ENCODE measurements at places on chromosomes 2 and 18.

DNA sequence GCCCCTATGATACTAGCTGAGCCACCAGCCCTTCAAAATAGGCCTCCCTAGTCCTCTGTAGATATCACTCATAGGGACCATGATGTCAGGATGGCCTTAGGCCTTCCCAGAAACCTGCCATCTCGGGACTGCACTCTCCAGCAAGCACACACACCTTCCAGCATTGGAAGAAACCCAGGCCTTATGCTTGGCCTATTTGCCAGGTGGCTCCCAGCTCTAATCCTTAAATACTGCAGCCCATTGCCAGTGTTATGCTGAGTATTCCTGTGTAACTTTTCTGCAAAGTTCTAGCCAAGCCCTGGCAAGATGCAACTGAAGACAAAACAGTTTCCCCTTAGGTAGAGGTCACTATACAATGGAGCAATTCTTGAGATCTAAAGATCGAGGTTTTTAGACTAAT is 316.5 kb downstream of the SETBP1 start:
- DNase-seq = no peak

DNA sequence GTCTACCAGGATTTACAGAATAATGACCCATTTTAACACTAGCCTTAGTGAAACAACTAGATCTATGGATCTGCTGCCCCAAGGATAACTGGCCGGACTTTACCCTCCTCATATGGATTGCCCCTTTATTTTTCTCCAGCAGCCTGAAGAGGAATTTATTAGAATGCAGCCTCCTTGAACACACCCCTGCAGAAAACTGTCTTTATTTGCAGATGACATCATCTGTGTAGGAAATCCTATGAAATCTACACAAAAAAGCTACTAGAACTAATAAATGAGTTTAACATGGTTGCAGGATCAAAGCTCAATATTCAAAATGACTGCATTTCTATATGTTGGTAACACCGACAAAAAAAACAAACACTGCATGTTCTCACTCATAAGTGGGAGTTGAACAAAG is 29.6 kb downstream of the LBH start:
- no peak for DNase-seq

DNA sequence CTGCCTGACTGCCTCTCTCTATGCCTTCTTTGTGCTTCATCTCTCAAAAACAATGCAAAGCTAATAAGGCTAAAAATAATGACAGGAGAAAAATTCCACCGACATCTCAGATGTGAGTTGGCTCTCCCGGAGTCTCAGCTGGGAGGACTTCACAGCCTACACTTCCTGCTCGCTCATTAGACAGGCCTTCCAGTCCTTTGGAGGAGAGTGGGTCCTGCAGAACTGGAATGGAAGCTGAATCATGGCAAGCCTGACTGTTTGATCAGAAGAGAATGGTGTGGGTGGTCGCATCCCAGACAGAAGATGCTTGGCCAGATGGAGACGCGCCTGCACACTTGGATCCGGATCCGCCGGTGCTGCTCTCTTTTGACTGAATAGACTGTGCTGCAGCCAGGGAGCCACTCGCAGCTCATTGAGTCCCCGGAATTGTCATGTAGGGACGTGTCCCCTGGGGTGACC is 49.7 kb downstream of the TRIB2 start:
- no peak for DNase-seq

- no peak for DNase-seq
Observed at GRCh38 chr2:158337018-158337417, 119.5 kb downstream of the CCDC148 start.

- no peak for DNase-seq
Observed at GRCh38 chr2:96136129-96136720, 2.1 kb downstream of the ASTL start.

GRCh38 chr2:133287709-133288108 is 280.6 kb downstream of the NCKAP5 start:
- peak; percentile 38 for DNase-seq

DNA sequence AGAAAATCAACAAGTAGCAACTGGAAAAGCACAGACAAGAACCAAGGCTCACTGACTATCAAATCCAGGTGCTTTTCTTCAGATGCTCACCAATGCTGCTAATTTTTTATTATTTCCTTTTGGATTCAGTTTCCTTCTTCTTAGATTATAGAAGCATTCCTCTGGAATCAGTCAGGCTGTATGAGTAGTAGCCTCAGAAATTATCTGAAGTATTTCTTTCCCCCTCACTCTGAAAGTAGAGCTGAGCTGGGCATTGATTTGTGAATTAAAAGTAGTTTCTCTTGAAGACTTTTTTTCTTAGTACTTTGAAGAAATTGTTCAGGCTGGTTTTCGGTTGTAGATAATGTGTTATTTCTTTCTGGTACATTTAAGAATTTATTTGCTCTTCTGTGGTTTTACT is 273.7 kb downstream of the NOL4 start:
- no peak for DNase-seq

GRCh38 chr2:10042301-10043161 is 819 bp upstream of the KLF11 start:
- DNase-seq = peak; percentile 25

DNA sequence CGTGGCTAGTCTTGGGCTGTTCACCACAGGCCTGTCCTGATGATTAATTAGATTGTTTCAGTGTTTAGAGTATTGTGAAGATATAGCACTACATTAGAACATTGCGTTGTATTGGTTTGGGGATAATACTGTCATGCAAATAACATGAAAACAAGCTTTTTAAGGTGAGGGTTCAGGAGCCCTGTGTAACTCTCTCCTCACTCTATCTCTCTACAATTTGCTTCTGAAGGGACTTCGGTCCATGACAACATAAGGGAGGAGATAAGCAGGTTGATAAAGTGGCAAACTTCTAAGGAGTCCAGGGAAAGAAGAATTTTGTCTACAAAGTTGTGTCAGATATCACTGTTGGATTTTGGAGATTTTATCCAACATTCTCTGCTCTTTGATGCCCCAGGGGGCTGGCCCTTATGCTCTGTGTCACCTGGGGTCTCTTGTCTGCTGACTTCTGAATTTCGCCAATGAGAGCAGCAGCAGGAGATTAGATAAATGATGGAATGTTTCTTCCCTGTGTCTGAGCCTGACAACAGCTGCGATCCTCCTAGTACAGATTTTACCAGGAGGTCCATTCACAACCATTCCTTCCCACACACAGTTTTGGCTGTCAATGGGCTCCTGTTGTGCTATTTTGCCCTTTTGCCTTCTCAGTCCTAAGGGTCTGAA is 3.3 kb downstream of the TNP1 start:
- DNase-seq = no peak

GRCh38 chr18:63603355-63603754 is 16.2 kb downstream of the SERPINB13 start:
- no peak for DNase-seq

- DNase-seq = no peak
Observed at GRCh38 chr2:120348134-120348736, 2.3 kb downstream of the INHBB start.

- no peak for DNase-seq
Observed at GRCh38 chr2:203989521-203989920, 53.0 kb downstream of the ICOS start.

- DNase-seq = no peak
Observed at GRCh38 chr2:209579230-209579749, 155.4 kb downstream of the MAP2 start.

DNA sequence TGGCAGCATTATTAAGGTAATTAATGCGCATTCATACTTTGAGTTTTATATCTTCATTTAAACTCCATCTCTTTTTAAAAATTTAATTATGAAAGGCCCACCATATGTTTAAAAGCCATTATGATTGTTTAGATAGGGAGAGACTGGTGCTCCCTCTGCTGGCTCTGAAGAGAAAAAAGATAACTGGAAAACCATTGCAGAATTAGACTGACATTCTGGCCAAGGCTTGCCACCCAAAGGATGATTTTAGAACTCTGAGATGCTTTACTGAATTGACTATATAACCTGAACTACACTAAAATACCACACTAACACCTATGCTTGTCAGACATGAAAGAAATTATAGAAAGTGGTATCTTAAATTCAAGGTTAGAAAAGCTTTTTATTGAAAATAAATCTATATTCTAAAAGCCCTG is 127.6 kb upstream of the SPOPL start:
- DNase-seq = peak; percentile 19

GRCh38 chr2:73685764-73686438 is 43.7 kb upstream of the NAT8 start:
- no peak for DNase-seq

GRCh38 chr2:157304811-157305722 is 20.6 kb downstream of the ERMN start:
- no peak for DNase-seq

GRCh38 chr18:12247946-12248345 is 6.2 kb upstream of the CIDEA start:
- no peak for DNase-seq

DNA sequence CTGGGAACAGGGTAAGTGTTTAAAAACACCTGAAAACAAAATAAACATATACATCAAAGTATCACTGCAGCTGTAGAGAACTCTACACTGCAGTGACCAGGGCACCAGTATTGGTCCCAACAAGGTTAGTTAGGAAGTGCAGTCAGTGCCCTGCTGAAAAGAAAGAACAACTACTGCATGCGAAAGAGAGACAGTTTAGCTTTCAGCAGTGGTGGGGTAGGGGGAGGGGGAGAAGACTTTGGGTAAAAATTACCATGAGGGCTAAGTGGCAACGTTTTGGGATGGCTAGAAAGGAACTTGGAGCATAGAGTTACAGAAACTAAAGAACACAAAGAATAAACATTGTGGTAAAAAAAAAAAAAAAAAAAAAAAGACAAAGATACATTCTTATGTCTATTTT is 112.1 kb downstream of the UPP2 start:
- DNase-seq = no peak

- DNase-seq = no peak
Observed at GRCh38 chr18:53567929-53568574, 656.4 kb downstream of the MBD2 start.

DNA sequence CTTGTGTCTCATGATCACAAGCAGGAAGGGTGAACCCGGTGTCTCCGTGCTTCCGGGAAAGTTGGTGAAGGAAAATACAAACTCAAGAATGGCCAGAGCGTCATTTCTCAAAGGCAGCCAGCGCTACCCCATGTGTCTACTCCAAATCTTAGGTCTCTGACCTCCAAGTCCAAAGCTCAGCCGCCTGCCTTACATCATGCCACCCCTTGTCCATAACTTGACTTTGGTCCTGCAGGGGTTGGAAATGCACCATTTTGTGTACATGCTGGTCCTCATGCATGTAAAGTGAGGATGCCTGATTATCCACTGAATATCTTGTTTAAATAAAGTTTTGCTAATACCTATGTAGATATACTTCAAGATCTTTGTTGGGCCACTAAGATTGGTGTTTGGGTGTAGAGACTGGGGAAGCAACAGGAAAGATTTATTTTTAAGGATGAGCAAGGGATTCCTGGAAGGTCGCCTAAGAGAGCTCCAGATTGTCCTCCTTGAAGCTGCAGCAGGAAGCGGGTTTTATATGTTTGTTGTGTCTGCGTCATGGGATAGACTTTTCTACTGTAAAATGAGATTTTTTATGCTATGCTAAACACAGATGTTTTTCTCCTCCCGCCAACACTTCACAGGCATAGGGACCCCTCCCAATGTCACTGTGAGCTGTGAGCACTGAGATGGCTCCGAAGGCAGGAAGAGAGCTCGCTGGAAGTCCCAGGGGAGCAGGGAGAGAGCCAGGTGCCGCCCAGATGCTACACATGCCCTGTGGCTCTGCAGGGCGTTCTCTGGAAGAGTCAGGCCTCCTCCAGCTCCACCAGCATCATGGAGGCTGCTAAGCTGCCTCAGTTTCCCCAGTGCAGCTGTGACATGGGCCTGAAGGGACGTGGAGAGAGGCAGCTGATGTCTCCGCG is 176.2 kb upstream of the HDAC4 start:
- no peak for DNase-seq

GRCh38 chr18:34528177-34528576 is 181.9 kb upstream of the DTNA start:
- no peak for DNase-seq

DNA sequence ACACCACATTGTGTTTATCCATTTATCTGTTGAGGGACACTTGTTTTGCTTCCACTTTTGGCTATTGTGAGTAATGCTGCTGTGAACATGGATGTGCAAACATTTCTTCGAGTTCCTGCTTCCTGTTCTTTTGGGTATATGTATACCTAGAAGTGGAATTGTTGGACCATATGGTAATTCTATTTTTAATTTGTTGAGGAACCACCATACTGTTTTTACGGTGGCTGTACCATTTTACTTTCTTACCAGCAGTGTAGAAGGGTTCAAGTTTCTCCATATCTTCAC is 23.1 kb downstream of the ANXA4 start:
- no peak for DNase-seq

GRCh38 chr2:131063501-131064283 is 29.6 kb downstream of the FAM168B start:
- no peak for DNase-seq

DNA sequence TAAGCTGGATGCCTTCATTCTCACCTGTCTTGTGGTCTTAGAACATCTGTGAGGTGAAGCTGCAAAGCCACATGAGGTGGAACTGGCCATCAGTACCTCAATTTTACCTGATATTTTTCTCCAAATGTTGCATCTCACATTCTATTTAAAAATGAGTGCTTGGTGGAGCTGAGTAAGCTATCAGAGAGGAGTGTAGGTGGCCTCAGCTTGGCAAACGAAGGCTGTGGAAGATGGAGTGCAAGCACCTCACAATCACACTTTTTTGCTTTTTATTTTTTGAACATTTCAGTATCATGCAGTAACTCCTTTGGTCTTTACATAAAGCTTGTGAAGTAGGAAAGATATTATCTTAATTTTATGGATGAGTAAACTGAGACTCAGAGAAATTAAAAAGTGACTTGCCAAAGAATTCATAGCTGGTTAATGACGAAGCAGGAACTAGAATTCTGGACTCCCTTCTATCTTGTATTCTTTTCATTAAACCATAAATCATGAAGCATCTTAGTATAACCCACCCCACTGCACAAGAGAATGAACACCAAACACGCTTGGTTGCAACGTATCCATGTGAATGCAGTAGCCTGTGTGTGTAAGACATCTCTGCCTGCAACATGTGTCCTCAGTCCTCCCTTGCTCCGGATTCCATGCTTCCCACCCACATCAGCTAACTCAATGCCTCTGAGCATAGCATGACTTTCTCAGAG is 27.2 kb downstream of the C2orf49 start:
- no peak for DNase-seq

DNA sequence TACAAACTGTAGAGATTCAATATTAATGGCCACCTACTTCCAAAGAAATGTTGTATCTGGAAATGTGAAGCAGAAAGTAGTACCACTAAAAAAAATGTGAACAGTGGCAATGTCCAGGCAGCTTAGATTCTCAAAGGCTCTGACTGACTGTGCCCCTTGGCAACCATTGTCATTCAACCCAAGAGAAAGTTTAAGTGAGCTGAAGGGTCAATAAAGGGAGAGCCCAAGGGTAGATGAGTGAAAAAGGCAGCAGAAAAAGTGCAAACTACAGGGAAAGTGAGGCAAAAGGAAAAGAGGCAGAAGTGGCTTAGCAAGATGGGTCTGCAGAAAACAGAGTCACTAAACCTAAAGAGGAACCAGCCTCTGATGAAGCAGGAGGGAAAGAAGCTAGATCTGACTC is 802.9 kb downstream of the CPS1 start:
- DNase-seq = no peak

- no peak for DNase-seq
Observed at GRCh38 chr18:27582760-27583412, 397.8 kb upstream of the CHST9 start.

GRCh38 chr2:177328056-177328455 is 63.5 kb upstream of the NFE2L2 start:
- DNase-seq = no peak

GRCh38 chr2:192885569-192886160 is 690.9 kb upstream of the TMEFF2 start:
- no peak for DNase-seq

GRCh38 chr2:6806604-6807003 is 59.1 kb downstream of the CMPK2 start:
- DNase-seq = no peak

Measured in AG09319 (cell line).